ENCODE measurements at places on chromosomes 3 and 15.
A peak's percentile ranks its signal among the peaks of the same experiment; 100 is the strongest.

GRCh38 chr15:75925440-75925839 is 21.8 kb downstream of the FBXO22 start:
- DNase-seq, result no peak

GRCh38 chr3:101643861-101644613 is 32.9 kb downstream of the ZBTB11 start:
- DNase-seq, result peak; percentile 71

DNA sequence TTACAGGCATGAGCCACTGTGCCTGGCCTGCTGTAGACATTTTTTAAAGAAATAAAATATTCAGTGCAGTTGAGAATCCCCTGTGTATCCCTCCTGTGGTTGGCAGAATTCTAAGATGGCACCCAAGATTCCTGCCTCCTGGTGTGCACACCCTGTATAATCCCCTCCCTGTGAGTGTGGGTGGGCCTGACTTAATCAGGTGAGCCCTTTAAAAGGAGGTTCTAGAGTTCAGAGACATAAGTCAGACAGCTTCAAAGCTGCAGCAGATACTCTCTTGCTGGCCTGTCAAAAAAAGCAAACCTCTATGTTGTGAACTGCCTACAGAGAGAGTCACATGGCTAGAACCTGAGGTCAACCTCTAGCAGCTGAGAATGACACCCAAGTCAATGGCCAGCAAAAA is 7.0 kb upstream of the VIPR1 start:
- DNase-seq, result no peak

GRCh38 chr15:79366691-79367090 is 55.8 kb downstream of the TMED3 start:
- no peak for DNase-seq

GRCh38 chr15:90820481-90820880 is 47.9 kb upstream of the FURIN start:
- DNase-seq, result no peak

DNA sequence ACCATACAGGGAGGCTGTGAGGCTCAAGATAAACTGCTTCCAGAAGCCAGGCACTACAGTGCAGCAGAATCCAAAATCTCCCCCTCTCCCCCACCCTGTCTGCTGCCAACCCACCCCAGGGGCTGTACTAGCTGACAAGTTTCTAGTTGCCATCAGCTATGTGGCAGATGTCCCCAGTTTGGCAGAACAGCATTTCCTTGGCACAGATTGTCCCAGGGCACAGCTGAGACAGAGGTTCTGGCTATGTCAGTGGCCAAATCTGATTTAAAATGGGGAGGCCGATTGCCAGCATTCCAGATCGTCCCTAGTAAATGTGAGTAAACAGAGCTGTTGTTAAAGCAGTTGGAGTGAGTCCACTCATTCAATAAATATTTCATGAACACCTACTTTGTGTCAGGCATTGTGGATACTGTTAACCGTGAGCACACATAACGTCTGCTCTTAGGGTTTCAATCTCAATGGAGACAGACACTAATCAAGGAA is 28.0 kb upstream of the CCDC174 start:
- DNase-seq, result no peak

DNA sequence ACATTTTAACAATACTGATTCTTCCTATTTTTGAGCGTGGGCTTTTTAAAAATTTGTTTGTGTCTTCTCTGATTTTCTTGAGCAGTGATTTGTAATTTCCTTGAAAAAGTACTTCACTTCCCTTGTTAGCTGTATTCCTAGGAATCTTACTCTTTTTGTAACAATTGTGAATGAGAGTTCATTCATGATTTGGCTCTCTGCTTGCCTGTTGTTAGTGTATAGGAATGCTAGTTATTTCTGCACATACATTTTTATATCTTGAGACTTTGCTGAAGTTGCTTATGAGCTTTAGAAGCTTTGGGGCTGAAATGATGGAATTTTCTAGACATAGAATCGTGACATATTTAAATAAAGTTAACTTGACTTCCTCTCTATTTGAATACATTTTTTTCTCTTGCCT is 582.8 kb upstream of the BCHE start:
- no peak for DNase-seq

- DNase-seq, result no peak
These were observed 1304.5 kb upstream of the GBE1 start for GRCh38 chr3:83065851-83066460.

GRCh38 chr15:41072013-41072412 is 44.1 kb downstream of the INO80 start:
- no peak for DNase-seq
